ENCODE measurements at places on chromosomes 1 and 21.

GRCh38 chr1:58062635-58063034, 483.9 kb downstream of the OMA1 start:
- DNase-seq: no peak

DNA sequence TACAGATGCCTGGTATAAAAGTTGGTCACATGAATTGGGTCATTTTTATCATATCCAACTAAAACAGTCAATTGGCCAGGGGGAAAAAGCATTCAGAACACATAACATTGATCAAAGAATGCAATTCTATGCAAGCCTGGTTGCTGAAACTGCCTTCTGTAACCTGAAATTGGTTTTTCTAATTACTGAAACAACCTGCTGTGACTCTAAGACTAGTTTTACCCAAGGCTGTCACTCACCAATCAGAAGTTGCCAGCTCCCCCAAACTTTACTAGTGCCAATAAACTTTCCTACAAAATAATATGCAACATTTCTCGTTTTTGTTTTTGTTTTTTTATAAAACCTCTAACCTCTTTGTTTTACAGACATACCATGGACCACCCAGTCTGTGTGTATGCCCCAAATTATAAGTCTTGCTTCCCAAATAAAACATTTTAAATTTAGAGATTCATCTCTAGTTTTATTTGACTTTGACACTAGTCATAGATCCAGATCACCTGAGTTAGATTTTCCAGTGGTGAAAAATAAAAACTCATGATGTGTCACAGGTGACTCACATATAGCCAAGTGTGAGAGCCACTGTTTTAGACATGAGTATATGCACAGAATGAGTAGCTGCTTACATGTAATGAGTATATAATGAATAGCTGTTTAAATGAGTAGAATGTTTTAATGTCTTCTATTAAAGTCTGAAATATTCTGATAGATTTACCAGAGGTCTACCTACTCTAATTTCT, 64.2 kb upstream of the CR2 start:
- no peak for DNase-seq

DNA sequence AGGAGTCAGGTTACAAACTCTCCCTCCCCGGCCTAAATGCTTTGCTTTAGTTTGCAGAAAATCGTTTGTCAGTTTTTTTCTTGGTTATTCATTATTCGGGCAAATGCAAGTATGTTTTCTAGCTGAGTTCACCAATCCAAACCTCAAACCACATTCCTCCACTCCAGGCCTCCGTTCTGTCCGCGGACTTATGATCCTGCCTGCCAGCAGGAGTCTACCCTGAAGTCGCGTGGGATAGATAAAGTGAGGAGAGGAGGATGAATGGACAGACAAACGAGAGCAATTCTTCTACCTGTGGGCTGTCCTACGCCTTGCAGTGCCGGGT, 1.3 kb downstream of the ADAMTS1 start:
- DNase-seq: no peak

DNA sequence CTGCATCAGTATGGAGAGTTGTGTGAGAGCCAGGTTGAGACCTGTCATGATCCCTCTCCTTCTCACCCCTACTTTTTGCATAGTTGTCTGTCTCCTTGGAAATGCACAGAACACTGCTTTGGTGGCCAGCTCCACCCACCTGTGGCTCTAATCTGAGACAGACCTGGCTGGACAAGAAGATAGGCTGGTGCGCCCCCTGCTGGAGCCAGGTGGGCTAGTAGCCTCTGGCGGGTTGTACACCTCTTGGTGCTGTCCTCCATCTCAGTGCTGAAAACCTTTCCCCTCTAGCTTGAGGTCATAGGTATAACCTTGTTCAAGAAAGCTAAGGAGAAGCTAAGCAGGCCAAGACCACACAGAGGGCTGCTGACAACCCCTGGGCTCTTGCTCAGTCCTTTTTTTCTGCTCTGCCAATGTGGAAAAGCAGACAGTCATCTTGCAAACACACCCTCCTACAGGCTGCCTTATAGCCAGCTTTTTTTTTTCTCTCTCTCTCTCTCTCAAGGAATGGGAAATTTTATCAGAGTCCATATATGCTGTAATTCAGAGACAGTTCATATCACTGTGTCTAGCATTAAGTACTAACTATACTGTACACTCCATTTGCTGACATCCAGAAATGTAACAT, 58.8 kb upstream of the SPATA6 start:
- peak; percentile 59 for DNase-seq

DNA sequence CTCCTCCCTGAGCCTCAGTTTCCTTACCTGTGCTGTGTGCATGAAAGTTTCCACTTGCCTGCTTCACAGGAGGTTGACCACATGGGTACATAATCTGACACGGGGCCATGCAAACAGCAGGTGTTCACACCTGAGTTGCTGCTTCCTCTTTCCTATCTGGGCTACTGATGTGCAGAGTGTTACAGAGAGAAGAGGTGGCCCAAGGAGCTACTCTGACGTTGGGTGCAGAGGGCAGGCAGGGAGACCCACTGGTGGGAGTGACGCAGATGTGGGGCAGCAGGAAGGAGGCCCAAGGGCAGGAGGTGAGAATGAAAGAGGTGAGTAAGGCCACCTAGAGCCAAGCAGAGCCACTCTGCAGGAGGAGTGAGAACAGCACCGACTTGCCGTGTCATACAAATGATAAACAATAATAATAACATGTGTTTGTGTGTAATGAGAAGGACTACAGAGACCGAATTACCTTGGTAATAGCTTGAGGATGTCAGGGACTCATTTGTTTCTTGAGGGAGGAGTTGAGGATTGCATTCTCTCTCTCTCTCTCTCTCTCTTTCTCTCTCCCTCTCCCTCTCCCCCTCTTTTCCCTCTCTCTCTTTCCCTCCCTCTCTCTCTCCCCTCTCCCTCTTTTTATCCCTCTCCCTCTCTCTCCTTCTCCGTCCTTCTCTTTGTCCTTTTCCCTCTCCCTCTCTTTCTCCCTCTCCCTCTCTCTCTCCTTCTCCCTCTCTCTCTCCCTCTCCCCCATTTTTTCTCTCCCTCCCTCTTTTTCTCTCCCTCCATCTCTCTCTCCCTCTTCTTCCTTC, 87.4 kb upstream of the IGSF21 start:
- DNase-seq: no peak

GRCh38 chr1:85444381-85444780, 20.6 kb downstream of the DDAH1 start:
- no peak for DNase-seq

- DNase-seq: no peak
These were observed 550.2 kb downstream of the USP25 start for GRCh38 chr21:16279731-16280581.

- no peak for DNase-seq
These were observed 22.7 kb upstream of the GNG12 start for GRCh38 chr1:67855961-67856360.

DNA sequence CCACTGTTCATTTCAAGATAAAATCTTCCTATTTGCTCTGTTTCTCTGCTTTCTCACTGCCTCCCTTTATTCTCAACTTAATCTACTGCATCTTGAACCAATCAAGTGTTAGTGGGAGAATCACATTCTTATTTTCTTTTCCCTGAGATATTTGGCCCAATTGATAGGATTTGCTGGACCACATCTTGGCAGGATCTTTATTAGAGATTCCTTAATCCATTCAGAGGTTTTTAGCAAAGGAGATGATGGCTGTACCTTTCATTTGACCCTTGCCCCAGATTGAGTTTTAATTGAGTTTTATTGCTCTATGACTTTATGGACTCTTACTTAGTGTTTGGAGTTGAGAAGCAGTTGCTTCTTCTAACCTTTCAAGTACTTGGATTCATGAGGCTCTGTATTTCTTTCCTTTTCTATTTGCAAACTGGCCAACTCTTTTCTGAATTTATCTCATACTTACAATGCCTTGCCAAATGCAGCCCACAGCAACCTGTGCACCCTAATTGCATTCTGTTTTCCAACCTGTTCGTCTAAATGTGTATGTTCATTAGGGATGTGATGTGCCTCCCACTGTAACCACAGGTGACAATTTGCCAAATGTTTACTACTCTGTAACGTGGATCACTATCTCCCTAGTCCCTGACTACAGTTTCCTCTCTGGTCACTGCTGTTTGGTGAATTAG, 274.8 kb upstream of the KAZN start:
- DNase-seq: no peak

GRCh38 chr1:110243574-110243973, 33.5 kb downstream of the KCNC4 start:
- DNase-seq: no peak

DNA sequence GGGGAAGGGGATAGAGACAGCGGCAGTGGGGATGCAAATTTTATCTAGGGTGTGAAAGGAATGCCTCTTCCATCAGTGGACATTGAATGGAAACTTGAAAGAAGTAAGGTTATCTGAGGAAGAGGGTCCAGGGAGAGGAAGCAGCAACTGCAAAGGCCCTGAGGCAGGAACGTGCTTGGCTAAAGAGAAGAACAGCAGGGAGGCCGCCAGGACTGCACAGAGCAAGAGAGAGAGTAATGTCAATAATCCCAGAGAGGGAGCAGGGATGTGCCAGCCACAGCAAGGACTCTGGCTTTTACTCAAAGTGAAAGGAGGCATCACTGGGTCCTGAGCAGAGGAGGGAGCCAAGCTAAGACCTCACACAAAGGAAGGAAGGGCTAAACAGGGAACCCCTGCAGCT, 50.9 kb downstream of the KCND3 start:
- no peak for DNase-seq

GRCh38 chr1:210024282-210024681, 86.3 kb downstream of the SYT14 start:
- no peak for DNase-seq

- no peak for DNase-seq
These were observed 23.0 kb downstream of the SPATA46 start for GRCh38 chr1:162353702-162354101.

DNA sequence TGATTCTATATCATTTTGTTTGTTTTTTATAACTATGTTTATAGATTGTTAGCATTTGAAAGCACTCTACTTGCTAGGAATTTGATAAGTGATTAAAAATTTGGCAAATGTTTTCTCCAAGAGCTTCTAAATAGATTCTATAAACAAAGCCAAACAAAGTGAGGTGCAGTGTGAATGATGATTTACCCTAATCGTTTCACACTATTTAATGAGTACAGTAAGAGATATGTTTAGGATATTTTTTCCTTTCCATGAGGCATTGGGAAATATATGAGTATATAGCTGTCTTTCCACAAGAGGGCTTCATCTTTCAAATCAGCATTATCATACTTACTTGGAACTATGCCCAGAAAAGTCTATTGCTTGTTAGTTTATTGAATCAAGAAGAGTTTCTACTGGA, 277.0 kb upstream of the BRINP3 start:
- peak; percentile 3 for DNase-seq

DNA sequence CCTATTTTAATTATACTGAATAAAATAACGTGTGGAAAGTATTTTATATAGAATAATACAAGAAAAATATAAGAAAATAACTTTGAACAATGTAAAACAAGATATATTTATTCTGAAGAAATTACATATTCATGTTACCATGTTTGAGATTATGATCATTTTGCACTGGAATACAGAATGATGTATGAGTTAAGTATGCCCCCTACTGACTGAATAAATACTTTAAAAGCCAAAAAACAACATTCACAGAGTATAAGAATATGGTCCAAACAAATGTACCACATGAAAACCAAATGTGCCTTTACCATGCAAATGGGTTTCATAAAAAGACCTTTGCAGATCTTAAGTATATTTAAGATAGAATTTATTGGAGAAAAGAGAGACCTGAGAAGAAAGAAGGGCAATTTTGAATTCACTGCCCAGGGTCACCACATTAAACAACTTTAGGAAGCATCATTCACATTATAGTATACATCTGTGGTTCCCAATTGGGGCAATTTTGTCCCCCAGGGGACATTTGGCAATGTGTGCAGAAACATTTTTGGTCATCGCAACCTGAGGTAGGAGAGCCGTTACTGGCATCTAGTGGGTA, 136.6 kb upstream of the GFI1 start:
- peak; percentile 10 for DNase-seq

GRCh38 chr1:36869054-36869453, 165.3 kb downstream of the GRIK3 start:
- DNase-seq: no peak

DNA sequence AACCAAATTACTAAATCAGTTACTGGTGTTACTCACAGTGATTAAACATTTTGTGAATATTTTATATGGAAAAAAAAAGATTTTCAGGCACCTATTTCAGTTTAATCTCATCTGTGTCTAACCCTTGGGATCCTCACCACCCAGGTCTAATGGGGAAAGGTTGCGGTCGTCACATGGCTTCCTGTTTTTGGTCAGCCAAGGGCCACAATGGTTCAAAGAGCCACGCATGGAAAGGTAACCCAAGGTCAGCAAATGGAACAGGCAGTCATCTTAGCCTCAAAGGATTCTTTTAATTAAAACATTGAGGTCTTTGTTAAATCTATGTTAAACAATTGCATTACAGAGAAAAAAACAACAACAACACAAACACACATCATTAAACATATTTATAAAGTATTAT, 21.9 kb downstream of the SRSF4 start:
- DNase-seq: no peak

GRCh38 chr1:12249181-12249580, 19.4 kb downstream of the VPS13D start:
- no peak for DNase-seq

DNA sequence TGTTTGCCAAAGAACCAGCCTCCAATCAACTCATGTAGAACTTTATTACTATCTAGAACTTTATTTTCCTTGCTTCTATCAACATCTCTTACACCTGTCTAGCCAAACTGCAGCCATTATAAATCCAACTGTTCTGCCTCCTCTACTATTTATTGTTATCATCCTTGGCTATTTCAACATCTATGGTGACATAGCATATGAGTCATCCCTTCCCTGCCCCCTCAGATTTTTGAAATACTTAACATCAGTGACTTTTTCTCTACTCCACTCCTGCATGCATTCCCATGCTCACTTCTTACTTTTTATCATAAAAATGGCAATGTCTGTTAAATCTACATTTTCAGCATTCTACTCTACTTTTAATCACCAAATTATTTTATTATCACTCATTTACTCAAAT, 544.9 kb upstream of the NEGR1 start:
- DNase-seq: no peak

DNA sequence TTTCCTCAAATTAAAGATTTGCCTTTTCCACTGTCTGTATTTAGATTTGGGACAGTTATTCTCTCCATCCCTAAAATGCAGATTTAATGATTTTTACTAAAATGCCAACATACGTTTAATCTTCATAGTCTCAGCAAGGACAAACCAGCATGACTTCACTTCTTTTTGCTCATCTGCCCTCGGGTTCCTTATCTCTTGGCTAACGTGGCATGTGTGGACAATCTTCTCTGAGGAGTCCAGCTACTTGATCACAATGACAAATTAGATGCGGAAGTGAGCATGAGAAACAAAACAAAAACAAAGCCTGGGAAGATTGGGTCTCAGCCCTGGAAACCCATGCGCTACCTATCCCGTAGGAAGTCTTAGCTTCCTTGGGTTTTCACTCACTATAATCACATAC, 1.0 kb downstream of the MRAP start:
- no peak for DNase-seq

- no peak for DNase-seq
These were observed 110.8 kb upstream of the KAZN start for GRCh38 chr1:14487671-14488070.

GRCh38 chr1:196877964-196878363, 9.9 kb upstream of the CFHR4 start:
- DNase-seq: no peak

GRCh38 chr1:169003864-169004516, 102.5 kb upstream of the ATP1B1 start:
- no peak for DNase-seq

- no peak for DNase-seq
These were observed 36.7 kb downstream of the CRB1 start for GRCh38 chr1:197304638-197305200.
